ENCODE measurements at places on chromosomes 5 and 9. TPM values are rescaled to one million over a fixed set of nuclear protein-coding genes. Genes with fewer than 3 reads are reported as not detected.
A peak's percentile ranks its signal among the peaks of the same experiment; 100 is the strongest.

- DNase-seq, result no peak
These were observed 33.4 kb upstream of the GNPDA1 start for GRCh38 chr5:142046191-142046590.

DNA sequence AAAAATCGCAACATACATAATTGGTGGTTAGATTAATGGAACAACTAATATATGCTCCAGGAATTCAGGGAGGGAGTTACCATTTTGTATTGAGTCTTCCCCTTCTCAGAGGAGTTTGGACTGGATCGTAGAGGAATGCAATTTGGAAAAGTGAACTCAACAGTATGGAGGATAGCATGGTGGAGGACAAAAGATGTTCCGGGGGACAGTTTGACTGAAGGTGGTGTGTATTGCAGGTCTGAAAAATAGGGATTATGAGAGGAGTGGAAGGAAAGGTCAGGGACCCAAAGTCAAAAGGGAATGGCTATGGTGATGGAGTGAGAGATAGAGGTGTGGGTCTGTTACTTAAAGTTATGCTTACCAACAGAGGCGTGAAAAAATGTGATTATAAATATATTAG lies 1.5 kb downstream of the DNAJC21 start:
- no peak for DNase-seq

DNA sequence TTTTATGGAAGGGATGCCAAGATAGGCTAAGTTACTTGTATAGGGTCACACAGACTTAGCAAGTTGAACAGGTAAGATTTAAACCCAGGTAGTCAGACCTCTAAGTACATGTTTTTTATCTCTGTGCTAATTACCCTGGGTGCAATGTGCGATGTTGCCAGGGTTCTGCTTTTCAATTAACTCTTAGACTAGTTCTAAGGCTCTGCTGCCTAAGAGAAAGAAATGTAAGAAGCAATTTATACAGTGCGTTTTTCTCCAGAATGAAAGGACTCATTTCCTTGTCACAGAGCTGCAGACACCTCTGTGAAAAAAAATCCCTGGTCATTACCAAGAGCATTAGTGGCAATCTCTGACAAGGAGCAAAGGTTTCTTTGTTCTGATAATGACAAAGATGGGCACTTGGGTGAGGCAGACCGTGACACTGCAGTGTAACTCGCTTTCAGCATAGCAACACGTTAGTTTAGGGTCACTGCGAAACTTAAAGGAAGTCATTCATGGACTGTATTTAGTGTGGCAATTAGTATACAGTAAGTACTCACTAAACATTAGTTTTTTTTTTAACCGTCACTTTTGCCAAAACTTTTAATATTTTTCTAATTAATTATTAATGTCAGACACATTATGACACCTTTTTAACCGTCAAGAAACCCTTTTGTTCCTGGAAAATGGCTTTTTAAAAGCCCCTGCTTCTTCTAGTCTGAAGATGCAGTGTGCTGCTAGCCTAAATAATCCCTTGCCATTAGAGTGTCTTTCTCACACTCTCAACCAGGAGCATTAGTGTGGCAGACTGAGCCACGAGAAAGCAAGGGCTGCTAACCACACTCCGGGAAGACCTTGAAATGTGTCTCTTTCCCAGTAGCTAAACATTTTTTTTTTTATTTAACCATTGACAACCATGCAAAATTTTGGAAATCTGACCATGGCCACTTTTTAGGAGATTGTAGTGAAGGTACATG lies 520.0 kb upstream of the C9orf72 start:
- DNase-seq, result peak; percentile 28

- no peak for DNase-seq
These were observed 153.8 kb upstream of the RASA1 start for GRCh38 chr5:87113861-87114260.

GRCh38 chr9:111740739-111741138 lies 54.0 kb downstream of the SHOC1 start:
- no peak for DNase-seq

GRCh38 chr9:79945495-79945894 lies 373.7 kb downstream of the TLE4 start:
- no peak for DNase-seq

DNA sequence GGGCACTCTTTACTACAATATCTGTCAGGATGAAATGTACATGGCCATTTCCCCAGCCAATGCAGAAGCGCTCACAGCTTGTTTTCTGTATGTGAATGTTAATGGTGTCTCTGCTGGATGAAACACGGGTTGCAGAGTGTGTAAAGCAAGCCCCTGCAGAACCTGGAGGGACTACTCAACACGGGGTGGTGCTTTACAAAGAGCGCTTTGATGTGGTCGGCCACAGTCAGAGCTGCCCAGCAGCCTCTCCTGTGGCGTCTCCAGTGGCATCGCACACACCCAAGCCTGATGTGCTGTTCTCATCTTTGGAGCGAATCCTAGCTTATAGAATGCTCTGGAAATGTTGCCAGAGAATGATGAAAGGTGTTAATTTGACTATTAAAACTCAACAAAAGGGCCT lies 162.7 kb upstream of the NFIL3 start:
- DNase-seq, result no peak

DNA sequence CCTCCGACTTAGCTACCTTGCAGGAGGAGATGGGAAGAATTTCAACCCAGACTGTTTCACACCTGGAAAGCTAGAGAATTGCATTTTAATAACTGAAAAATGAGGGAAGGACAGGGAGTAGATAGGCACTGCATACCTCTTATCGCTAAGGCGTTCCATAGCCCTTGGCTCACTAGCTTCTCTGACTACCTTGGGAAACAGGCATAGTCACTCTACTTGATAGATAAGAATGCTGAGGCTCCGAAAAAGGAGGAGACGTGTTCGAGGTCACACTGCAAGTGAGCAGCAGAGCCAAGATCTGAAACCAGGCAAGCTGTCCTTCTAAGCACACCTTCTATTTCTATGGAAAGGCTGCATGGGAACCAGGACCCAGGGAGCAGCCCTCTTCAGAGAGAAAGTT lies 168.9 kb downstream of the CRB2 start:
- no peak for DNase-seq

DNA sequence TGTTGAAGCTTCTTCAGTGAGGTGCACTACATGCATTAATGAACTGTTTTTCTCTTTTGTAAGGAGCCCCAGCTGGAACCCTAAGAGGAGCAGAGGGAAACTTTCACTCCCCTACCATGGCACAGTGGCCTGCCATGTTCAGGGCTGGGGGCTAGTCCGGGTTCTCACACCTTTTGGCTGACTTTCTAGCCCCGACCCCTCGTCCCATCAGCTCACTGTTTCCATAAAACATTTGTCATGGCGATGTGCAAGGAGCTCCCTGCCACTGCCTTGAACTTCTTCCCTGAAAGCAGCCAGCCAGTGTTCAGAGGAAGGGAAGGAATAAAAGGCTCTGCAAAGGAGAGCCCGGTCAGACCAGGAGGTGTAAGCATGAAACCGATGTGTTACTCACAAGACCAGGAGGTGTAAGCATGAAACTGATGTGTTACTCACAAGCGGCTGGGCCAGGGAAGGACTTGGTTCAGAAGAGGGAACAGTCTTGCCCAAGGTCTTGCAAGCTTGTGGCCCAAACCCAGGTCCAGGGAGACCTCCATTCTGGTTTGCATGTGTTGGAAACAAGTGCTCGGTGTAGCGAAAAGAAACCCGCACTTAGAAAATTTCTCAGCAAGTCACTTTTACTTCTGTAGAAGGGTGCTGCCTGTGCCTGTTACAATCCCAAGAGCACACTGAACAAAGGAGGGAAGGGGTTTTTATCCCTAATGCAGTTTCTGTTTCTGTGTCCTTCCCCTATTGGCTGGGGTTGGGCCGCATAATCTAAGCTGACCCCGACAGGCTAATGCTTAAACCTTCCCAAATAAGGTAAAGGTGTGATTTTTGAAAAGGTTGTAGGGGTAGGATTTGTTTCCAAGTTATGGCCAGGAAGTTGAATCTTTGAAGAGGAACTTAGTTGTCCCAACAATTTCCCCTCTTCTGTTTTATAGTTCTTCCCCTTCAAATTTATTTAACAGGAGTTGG lies 3.4 kb upstream of the ABO start:
- peak; percentile 24 for DNase-seq

DNA sequence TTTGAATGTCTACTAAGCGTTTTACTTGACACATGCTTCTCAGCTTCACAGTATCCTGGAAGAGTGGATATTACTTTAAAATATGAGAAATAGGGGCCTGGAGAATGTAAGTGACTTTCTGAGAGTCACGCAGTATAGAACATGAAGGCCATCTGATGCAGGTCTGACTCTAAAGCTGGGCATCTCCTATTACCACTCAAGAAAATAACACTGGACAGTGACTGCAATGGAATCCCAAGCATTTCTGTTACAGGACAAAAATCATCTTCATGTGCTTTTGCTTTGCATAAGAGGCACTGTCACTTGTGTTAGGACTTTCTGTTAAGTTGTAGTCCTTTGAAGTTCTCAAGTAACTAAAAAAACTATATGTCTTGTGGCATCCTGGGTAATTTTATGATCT lies 335.5 kb downstream of the FBXL7 start:
- no peak for DNase-seq

- peak; percentile 10 for DNase-seq
These were observed 29.9 kb downstream of the MRPL22 start for GRCh38 chr5:154970759-154971158.

DNA sequence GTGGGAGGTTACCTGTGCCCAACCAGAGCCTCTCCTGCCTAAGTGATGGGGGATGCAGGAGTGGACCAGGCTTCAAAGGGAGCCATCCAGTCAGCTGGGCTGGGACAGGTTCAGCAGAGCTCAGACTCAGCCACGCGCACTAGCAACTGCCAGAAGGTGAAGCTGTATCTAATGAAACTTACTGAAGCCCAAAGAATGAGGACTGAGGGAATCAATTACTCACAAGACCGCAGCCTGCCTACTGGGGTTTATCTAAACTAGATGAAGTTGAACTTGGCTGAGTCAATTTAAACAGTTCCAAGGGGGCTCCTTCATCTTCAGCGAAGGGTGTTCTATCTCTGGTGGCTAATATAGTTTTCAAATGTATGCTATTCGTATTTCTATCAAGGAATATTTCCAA lies 11.4 kb downstream of the HAND1 start:
- DNase-seq, result no peak

- DNase-seq, result no peak
These were observed at the start of gene FAT2 for GRCh38 chr5:151591144-151591819. Gene FAT2, minus strand, starts transcription at chr5:151591331. Its CDS starts 22,400 bp downstream, at chr5:151568931.

GRCh38 chr5:87361031-87361445 lies 51.7 kb downstream of the CCNH start:
- no peak for DNase-seq

DNA sequence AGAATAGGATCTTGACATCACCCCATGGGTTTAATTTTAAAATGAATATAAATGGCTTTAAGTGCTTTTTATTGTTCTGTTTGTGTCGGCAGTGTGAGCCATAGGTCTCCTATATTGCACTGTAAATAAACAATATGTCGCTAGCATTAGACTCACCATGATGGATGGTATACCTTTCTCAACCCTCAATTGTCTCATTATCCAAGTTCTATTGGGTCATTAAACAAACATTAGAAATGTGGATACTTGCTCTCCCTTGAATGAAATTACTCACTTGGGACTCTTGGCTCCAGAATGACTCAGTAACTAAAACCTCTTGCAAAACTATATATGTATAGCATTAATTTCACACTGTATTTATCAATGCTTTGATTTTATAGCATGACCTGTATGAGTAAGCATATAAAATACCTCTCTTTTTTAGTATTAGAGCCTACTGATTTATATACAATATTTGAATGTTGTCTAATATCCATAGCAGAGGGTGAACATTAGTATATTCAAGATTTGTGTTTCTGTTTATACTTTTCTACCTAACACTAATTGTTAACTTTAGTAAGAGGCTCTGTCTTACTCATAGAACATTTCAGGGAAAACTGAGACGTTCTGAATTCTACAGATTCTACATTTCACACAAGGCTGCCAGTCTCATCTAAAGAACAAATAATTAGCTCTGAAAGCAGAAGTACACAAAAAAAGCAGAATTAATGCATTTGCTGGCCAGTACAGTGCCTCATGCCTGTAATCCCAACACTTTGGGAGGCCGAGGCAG lies 303.8 kb upstream of the PRR16 start:
- no peak for DNase-seq

GRCh38 chr5:10999714-11000113 lies 238.7 kb upstream of the DAP start:
- DNase-seq, result no peak

The CAMK4 gene
- 0.58 TPM for total RNA-seq

The CD274 gene
- total RNA-seq, result 1.8 TPM

The ACOT12 gene
- not detected for total RNA-seq

The DEPDC1B gene
- not detected for total RNA-seq

The NR4A3 gene
- total RNA-seq, result 2.5 TPM
